ENCODE measurements at places on chromosomes 6 and 20.
A peak's percentile ranks its signal among the peaks of the same experiment; 100 is the strongest.

GRCh38 chr6:41653691-41654090 is 15.4 kb downstream of the MDFI start:
- no peak for DNase-seq

- no peak for DNase-seq
These were observed 154.0 kb downstream of the PDSS2 start for GRCh38 chr6:107305391-107305790.

GRCh38 chr6:55153284-55153683 is 21.0 kb upstream of the HCRTR2 start:
- DNase-seq: no peak

GRCh38 chr6:12715437-12715836 is 1.1 kb upstream of the PHACTR1 start:
- DNase-seq: no peak

- DNase-seq: peak; percentile 71
These were observed 11.7 kb downstream of the SFT2D1 start for GRCh38 chr6:166330612-166331011.

- no peak for DNase-seq
These were observed 15.2 kb downstream of the ADISSP start for GRCh38 chr20:3752386-3752759.

DNA sequence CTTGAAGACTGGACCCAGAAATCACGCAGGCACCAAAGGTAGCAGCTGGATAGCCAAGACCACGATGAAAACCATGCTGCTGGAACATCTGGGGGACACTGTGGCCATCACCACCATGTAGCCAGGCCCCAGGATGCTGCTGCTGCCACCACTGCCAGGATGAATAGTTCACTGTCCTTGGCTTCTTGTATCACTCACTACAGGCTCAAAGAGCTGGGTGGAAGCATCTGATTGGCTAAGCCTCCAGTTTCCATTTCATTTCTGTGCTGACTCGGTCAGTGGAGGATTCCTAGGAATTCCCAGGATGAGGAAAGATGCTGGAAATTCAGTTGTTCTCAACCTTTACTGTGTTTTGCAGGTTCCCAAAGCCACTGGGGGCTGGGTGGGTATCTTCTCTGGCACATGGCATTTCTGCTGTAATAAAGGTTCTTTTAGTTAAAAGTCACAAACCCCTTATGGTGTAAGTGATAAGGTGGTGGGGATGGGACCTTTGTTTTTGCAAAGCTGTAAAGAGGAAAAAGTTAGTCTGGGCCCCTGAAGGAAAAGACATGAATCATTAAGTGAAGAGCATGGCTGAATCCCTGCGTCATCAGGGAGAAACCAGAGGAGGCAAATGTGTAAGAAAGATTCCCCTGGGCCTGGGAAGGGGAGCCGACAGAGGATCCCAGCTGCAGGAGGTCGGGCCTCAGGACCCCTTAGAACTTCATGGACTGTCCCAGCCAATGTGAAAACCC is 75.6 kb upstream of the RNF24 start:
- DNase-seq: peak; percentile 89

- DNase-seq: peak; percentile 65
These were observed 150.0 kb upstream of the SPACA1 start for GRCh38 chr6:87897663-87898062.

DNA sequence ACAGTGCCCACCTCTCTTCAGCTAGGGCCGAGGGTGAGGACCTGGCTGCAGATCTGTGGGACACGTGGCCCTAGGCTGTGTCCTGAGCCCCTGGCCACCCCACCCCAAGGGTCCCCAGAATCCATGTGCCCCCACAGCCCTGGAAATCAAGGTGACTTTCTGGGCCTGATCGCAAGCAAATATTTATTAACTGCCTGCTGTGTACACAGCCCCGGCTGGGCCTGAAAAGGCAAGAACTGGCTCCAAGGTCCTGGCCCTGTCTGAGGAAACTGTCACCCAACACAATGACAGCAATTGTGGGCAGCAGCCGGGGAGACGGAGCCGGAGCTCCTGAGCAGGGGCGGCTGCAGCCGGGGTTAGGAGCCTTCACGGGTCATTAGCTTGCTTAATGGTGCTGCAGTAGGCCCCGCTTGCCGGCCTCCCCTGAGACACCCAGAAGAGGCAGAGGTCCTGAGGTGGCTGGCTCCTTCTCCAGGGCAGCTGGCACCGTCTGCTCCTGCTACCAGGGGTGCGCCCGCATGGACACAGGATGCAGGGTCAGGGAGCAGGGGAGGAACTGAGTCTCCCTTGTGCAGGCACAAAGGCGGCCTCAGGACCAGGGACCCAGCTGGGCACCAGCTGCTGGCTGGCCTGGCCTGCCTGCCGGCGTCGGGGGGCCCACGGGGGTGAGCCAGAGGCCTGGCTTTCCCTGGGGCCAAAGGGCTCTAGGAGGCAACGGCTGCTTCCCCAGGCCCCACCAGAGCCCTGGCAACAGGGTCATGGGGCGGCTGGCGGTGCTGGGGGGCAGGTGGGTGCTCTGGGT is 24.1 kb downstream of the NPEPL1 start:
- DNase-seq: no peak

DNA sequence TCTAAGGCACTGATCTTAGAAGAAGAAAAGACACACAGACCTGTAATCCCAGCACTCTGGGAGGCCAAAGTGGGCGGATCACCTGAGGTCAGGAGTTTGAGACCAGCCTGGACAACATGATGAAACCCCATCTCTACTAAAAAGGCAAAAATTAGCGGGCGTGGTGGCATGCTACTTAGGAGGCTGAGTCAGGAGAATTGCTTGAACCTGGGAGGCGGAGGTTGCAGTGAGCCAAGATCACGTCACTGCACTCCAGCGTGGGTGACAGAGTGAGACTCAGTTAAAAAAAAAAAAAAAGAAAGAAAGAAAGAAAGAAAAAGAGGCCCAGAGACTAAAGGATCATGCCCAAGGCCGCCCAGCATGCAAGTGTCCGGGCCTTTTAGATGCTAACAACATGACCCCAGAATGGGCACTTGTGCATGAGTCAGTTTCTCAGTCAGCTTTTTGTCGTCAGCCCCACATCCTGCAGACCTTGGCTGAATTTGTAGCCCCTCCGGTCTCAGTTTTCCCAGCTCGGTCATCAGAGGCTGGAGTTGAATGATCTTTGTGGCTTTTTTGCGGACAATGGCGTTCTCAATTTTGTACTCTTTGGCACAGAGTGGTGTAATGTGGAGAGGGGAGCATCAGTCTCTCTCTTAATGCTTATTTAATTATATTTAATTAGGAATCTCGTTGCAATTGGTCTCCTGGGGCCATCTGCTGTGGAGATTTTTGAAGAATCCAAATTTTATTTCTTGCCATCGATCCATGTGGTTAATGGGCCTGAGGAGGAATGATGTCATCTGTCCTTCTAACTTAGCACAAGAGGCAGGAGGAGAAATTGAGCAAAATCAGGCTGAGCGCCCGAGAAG is 30.6 kb upstream of the APCDD1L start:
- DNase-seq: no peak

DNA sequence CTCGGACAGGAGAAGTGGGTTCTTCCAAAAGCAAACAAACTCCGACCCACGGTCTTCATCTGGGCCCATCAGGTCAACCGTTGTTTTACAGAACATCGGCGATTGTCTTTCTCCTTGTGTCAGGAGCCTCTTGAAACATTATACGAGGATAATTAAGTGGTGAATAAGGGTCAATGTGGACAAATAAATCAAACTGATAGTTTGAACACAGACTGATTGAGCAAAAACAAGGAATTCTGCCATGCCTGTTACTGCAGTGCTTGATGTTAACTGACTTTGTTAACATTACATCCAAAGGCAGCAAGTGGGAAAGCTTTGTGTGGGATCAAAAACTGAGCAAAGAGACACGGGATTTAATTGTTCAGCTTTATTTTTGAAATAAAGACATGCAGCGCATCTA is 101.1 kb upstream of the IFNGR1 start:
- DNase-seq: no peak

- peak; percentile 20 for DNase-seq
These were observed 61.8 kb downstream of the CTNNBL1 start for GRCh38 chr20:37755665-37756064.

- DNase-seq: no peak
These were observed 181.9 kb downstream of the SCP2D1 start for GRCh38 chr20:18995455-18995854.

DNA sequence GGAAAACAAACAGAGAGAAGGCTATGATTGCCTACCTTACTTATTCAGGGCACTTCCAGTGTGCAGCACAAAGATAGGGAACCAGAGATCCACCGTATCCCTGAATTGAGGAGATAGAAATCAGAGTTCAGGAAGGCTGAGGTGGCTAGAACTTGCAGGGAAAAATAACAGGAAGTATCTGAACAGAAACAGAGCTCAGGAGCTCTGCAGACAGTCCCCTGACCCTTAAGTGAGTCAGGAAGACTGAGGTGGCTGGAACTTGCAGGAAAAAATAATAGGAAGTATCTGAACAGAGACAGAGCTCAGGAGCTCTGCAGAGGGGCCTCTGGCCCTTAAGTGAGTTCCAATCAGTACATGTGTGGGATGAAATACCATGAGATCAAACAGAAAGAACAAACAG is 65.4 kb downstream of the RPRD1B start:
- no peak for DNase-seq

- no peak for DNase-seq
These were observed 78.9 kb downstream of the MTFR2 start for GRCh38 chr6:136171231-136171630.

- no peak for DNase-seq
These were observed 24.8 kb downstream of the AFDN start for GRCh38 chr6:167851370-167851952.

GRCh38 chr20:41214202-41214601 is 76.9 kb downstream of the PLCG1 start:
- DNase-seq: no peak

DNA sequence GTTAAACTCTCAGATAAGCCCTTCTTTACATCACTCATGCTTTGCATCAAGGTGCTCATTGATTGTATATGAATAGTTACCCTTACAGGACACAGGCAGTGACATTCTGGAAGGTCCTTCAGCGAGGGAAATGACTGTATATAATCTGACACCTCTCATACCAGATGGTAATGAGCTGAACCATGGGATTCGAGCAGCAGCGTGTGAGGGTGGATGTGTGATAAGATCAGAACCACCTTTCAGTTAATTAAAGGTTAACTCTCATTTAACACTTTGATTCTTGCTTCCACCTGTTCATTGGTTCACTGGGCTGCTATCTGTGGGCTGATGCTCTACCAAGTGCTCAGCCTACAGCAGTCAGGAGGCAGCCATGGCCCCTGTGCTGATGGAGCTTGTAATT is 24.2 kb downstream of the NEDD9 start:
- DNase-seq: no peak

DNA sequence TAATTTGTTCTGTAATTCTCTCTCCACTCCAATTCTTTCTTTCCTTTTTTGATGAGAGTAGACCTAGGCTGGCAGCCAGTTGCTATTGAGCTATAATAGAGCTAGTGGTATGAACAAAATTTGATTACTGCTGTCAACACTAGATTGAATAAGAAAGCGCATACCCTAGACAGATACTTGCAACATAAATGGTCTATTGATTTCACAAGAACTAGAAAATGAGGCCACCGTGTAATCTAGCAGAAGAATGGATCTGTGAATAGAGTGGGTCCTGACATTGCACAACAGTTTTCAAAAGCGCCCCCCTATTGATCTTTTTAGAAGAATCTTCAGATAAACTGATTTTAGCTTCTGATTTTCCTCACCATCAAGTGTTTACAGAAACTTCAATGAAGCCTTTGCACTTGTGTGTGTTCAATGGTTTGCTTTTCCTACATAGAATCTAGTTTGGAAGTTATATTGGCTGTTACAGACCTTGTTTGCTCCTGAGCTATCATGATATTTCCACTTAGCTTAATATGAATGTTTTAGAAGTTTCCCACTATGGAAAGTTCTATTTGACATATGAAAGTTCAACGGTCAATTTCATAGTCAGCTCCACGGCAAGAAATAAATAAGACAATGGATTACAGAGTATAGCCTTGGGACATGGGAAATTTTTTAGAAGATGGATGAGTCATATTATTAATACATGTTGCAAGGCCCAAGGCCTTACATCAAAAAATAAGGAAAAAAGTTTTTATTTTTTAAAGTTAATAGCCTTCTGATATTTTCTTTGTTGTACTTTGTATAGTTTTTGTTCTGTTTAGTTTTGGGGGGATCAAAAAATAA is 55.6 kb downstream of the UTRN start:
- peak; percentile 41 for DNase-seq

DNA sequence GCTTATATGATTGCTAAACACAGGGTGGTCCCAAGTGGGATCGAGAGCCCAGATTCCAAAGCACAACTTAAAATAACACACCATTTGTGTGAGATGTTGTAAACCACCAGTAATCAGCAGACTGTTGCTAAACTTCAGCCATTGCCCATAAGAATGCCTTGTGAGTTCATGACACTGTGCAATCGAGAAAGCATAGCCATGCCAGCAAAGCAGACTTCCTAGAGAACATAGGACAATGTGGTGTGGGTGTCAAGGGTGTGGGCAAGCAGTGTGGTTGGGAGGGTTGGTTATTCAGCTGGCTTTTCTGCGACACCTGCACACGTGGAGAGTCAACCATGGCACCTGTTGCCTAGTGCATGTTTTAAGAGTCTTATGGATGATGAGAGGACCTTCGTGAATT is 16.1 kb upstream of the CALHM6 start:
- DNase-seq: peak; percentile 43

- DNase-seq: no peak
These were observed 290.9 kb downstream of the FARS2 start for GRCh38 chr6:5552243-5552642.

GRCh38 chr20:35200267-35200666 is 26.2 kb upstream of the MMP24 start:
- DNase-seq: peak; percentile 68

GRCh38 chr6:40806256-40806864 is 219.2 kb upstream of the LRFN2 start:
- DNase-seq: no peak

DNA sequence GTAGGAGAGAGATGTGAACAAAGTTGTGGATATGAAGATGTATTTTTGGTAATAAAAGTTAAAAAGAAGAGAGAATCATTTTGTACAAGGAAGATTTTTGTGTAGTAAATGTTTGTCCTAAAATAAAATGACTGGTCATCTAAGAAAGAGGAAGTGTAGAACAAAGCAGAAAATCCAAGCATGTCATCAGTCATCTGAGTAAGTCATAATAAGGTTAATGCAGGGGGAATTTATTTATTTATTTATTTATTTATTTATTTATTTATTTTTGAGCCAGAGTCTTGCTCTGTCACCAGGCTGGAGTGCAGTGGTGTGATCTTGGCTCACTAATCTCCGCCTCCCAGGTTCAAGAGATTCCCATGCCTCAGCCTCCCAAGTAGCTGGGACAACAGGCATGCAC is 15.7 kb upstream of the CGA start:
- DNase-seq: no peak

GRCh38 chr6:17505767-17506280 is 94.3 kb upstream of the FAM8A1 start:
- DNase-seq: peak; percentile 52

DNA sequence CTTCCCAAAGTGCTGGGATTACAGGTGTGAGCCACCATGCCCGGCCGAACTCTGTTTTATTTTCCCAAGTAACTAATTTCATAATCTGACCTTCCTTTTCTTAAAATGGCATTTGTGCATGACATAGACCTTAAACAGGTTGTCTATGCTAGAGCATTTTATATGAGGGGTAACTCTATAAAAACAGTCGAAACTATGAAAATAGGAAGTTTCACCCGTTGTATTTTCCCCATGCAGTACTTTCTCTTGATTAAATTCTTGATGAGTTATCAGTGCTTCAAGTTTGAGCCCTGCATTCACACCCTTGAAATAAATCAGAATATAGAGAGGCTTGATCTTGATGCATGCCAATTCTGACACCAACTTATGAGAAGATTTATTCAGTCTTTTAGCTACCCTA is 11.7 kb downstream of the TBPL1 start:
- no peak for DNase-seq

Data from choroid plexus epithelial cell (primary cell).